Central memory CD4-positive, alpha-beta T cell (primary cell): ENCODE measurements at places on chromosomes 11 and 22.
A peak's percentile ranks its signal among the peaks of the same experiment; 100 is the strongest.

DNA sequence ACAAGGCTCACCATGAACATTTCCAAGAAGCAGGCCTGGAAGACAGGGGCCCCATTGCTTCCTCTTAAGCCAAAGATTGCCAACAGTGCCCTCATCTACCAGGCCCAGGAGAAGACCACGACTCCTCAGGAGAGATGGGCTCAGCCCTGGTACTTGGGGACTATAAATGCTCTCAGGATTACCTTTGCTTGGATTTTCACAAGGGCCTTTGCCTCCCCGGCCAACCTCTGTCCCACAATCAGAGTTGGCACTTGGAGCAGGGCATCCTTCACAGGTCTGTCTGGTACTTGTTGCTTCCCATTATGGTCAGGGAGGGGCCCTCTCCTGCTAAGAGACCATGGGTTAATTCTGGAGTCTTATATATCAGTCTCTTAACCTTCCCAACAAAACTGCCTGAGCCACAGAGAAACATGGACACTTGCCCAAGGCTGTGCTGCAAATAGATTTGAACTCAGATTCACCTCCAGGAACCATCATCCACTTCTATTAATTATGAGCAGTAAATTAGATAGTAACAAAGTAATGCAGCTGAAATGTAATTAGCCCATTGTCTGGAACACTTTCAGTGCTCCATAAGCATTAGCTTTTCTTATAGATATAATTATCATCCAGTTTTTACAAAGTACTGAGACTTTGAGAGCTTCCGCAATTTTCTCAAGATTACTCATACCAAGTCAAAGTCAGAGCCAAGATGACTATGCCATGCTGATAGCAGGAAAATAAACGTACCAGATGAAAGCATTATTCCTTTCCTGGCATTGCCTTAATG lies 33.5 kb downstream of the POU2AF3 start:
- DNase-seq: no peak

DNA sequence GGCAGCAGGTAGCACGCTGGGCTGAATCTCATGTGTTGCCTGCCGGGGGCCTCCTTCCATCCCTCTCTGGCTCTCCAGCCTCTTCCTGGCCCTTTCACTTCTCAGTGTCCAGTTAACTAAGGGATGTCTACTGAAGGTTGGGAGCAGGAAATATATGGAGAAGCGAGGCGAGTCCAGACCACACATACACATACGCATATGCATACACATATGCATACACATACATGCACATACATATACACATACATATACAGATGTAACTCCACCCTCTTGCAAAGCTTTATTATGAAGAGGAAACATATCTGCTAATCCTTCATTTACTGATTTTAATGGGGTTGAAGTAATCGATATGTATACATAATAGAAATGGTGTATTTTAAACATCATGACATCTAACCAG lies 636.1 kb upstream of the CCDC179 start:
- DNase-seq: no peak

GRCh38 chr22:28232204-28232603 lies 313.1 kb upstream of the PITPNB start:
- DNase-seq: no peak

GRCh38 chr22:48957311-48957986 lies 870.2 kb downstream of the BRD1 start:
- DNase-seq: no peak

DNA sequence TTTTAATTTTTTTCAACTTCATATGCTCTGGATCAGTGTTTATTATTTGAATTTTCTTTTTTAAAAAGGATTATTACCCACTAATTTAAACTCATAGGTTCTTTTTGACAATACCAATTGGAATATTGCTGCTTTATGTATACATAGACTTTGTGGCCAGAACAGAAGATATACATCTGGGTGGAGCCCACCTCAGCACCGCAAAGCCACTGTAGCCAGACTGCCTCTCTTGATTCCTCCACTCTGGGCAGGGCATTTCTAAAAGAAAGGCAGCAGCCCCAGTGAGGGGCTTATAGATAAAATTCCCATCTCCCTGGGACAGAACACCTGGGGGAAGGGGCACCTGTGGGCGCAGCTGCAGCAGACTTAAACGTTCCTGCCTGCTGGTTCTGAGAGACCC lies 10.6 kb upstream of the C11orf58 start:
- no peak for DNase-seq

GRCh38 chr11:2929950-2930703 lies 907 bp upstream of the PHLDA2 start:
- DNase-seq: no peak

DNA sequence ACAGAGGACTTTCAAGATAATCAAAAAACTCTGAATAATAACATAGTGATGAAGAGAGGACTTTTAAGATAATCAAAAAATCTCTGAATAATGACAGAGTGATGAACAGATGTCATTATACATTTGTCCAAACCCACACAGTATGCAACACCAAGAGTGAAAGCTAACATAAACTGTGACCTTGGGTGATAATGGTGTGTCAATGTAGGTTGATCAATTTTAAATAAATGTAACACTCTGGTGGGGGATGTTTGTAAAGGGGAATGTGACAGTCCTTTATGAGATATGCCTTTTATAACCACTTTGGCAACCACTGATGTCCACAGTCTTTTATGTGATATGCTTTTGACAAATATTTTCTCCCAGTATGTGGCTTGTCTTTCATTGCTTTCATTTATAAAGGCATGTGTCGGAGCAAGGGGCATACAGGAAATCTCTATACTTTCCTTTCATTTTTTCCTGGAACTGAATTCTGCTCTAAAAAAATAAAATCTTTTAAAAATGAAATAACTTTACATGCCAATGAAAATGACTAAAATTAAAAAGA lies 10.3 kb upstream of the OR9G1 start:
- DNase-seq: no peak

- peak; percentile 8 for DNase-seq
Observed at GRCh38 chr22:19477321-19478044, 1.5 kb downstream of the UFD1 start.

DNA sequence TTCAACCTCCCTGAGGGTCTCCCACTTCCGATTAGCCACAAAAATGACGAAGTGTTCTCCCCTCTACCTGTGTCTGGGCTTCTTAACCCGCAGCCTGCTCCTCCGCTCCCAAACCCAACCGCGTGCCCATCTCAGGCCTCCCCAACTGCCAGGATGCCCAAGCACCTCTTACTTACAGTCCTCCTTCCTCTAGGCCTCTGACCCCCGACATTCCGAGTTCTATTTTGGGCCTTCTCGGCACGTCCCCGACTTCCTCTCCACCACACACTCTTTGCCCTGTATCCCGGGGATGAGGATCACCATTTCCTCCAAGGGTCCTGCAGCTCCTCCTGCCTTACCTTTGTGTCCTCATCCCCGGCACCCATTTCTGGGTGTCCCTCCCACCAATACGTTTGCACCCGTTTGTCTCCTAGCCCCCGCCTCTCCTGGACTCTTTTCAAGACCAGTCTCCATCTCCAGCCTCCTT lies 388 bp upstream of the MUS81 start:
- no peak for DNase-seq

GRCh38 chr11:112023104-112023503 lies 2.1 kb upstream of the DLAT start:
- no peak for DNase-seq

DNA sequence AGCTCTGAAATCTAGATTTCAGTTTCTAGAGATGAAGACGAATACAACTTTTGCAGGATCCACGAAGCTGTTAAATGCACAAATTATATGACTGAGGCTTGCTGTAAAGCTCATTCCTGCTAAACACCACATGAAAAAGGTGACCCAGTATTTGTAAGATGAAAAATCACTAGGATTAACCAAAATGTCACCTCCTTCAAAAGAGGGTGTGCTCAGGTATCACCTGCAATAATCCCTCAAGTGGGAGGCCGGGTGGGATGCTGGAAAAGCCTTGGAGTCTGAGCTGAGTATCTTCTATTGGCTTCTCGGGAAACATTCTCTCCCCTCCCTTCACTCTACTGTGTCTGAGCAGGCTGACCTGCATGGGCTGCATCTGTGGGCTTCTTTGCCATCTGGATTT lies 195.8 kb downstream of the NELL1 start:
- DNase-seq: no peak
